ENCODE measurements at places on chromosomes 1 and 21.
A peak's percentile ranks its signal among the peaks of the same experiment; 100 is the strongest.

GRCh38 chr1:32886004-32886827, at the start of gene HPCA:
HPCA (plus strand) TSS chr1:32886491; CDS start chr1:32888899, 2,408 bp downstream.
- DNase-seq, result peak; percentile 88

- DNase-seq, result no peak
These were observed 9.9 kb downstream of the PTPN22 start for GRCh38 chr1:113861641-113862040.

DNA sequence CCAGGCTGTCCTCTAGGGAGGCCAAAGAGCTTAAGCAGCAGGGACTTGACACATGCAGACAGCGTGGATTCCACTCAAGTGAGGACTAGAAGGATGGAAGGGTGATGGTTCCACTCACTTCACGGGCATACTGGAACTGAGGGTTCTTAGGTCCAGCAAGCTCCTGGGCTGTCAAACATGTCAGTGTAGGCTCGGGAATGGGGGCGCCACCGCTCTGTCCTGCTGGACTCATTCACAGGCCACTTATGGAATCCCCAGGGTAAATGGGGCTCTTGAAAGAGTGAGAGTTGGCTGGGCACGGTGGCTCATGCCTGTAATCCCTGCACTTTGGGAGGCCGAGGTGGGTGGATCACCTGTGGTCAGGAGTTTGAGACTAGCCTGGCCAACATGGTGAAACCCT, 27.7 kb upstream of the CSF3R start:
- no peak for DNase-seq

DNA sequence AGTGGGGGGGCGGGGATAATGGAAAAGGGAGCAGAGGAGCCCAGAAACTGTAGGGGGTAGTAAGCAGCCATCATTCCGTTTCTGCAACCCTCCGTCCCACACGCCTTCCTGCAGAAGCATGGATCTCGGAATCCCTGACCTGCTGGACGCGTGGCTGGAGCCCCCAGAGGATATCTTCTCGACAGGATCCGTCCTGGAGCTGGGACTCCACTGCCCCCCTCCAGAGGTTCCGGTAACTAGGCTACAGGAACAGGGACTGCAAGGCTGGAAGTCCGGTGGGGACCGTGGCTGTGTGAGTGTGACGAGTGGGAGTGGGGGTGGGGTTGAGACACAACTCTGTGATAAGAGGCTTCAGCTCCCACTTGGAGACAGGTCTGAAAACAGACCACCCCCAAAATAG, 706 bp downstream of the CREB3L4 start:
- DNase-seq, result no peak

DNA sequence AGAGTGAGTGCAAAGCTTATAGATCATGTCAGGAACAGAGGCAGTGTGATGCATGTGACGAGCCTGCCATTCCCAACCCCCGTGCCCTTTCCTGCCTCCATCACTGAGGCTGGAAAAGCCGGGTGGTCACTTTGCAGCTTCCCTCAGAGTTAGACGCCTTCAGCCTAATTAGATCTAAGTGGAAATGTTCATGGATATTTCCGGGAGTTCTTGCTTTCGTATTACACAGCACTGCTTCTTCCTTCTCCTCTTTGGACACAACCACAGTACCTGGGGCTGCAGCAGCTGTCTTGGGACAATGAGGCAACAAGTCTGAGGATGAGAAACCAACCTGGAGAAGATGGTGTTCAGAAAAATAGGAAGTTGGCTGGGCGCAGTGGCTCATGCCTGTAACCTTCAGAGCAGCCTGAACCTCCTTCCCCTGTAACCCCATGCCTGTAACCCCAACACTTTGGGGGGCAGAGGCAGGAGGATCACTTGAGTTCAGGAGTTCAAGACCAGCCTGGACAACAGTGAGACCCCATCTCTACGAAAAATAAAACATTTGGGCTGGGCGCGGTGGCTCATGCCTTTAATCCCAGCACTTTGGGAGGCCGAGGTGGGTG, 24.5 kb downstream of the SERINC2 start:
- DNase-seq, result no peak

- no peak for DNase-seq
These were observed 69.2 kb upstream of the HSPA13 start for GRCh38 chr21:14452031-14452726.

DNA sequence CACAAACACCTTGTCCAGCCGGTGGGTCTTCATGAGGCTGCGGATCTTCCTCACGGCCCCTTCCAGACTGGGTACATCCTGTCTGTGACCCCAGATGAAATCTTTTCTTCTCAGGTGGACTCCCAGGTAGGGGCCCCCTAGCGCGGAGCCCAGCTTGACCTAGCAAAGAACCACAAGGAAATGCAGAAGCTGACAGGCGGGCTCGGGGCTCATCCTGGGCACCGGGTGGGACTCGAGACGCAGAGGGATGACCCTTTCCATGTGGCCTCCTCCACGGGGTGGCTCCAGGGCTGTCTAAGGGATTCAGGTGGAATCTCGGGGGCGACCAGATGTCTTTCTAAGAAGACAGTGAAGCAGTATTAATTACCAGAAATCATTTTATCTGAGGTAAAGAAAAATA, 17.8 kb downstream of the POFUT2 start:
- DNase-seq, result no peak

DNA sequence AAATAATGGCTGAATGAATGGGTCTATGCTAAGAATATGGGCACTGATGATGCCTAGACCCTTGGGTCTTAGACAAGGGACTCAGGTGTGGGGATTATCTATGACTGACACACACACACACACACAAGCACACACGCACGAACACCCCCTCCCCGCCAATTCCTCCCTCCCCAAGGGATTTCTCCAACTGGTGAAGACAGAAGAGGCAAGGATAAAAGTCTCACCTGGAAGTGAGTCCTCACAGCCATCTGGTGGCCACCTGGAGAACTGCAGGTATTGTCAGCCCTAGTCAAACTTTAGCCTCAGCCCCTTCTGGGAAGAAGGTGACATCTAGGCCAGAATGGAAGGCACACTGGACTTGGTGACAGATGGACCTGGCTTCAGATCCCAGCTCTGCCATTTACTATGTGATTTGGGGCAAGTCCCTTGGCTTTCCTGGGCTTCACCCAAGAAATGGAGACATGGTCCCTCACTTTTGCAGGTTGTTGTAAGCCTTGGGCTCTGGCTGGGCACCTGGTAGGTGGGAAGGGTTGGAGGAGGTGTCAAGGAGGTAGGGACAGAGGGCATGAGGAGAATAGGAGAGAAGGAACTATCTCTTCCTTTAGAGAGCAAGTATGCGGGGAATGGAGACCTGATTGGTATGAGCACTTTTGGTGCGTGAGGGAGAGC, 4.0 kb upstream of the GPR3 start:
- DNase-seq, result no peak

GRCh38 chr1:173295995-173296394, 88.9 kb upstream of the TNFSF4 start:
- no peak for DNase-seq

GRCh38 chr1:152398812-152399698, 15.0 kb downstream of the CRNN start:
- no peak for DNase-seq

GRCh38 chr1:157306896-157307295, 168.7 kb upstream of the ETV3 start:
- no peak for DNase-seq

DNA sequence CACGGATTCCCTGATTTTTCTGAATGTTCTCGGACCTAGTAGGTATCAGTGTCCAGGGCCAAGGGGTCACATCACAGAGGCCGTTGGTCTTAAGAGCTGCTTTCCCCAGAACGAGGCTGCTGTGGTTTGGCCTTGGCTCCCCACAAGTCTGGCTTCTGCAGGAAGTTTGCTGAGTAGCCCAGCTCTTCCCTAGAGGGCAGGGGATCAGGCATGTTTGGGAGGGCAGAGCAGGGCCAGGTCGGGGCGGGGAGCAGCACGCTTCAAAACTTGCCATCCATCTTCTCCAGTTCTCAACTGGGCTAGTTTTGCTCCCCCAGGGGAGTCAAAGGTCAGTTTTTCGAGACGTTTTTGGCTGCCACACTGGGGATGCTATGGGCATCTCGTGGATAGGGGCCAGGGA, 37.0 kb downstream of the MAN1C1 start:
- no peak for DNase-seq

DNA sequence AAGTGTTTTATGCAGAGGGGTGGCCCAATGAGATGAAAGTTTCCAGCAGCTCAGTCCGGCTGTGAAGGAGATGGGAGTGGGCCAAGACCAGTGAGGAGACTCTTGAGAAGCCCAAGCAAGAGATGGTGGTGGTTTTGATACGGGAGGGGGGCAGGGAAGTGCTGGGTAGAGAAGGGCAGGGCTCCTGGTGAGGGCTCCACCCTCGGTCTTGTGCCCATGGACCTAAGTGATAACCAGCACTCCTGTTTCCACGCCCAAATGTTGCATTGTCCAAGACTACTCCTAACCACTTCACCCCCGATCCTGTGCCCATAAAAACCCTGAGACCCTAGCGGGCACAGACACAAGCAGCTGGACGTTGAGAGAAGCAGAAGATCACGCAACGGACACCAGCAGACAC, 140.9 kb downstream of the MIS18A start:
- DNase-seq, result no peak

DNA sequence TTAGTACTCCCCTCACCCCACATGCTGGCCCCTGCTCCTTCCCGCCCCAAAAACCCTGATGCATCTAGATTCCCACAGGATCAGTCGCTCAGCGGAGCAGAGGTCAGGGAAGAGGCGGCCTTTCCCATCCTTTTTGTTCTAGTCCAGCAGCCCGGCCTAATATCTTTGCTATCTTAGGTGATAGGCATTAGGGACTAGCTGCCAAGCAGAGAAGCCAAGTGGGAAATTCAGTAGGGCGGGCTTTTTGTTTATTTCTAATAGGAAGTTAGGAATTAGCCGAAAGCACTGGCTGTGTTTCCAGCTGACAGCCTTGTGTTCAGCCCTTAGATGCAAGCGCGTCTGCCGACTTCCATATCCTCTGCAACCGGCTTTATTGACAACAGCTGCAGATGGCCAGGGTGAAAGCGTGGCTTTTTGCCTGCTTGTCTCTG, 59.0 kb upstream of the BCAR3 start:
- peak; percentile 57 for DNase-seq

GRCh38 chr1:33517596-33518250, 45.3 kb downstream of the ZSCAN20 start:
- no peak for DNase-seq

- no peak for DNase-seq
These were observed 68.6 kb downstream of the KAZN start for GRCh38 chr1:14666962-14667650.

DNA sequence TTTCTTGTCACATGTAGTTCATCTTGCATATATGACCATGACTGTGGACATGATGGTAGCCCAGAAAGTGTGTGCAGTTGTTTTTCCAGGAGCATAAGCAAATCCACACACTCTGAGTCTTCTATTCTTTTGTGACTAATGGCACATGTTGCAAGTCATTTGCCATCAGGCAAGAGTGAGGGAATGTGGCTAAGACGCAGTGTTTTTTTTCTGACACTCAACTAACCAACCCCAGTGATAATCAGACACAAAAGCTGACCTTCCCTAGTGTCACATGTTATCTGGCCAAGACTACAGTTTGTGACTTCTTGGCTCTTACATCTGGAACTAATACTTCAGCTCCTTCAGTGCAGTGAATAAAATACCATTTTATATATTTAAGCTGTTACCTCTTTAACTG, 108.8 kb downstream of the ITSN1 start:
- no peak for DNase-seq

GRCh38 chr1:226978432-226979114, 38.5 kb downstream of the COQ8A start:
- no peak for DNase-seq

DNA sequence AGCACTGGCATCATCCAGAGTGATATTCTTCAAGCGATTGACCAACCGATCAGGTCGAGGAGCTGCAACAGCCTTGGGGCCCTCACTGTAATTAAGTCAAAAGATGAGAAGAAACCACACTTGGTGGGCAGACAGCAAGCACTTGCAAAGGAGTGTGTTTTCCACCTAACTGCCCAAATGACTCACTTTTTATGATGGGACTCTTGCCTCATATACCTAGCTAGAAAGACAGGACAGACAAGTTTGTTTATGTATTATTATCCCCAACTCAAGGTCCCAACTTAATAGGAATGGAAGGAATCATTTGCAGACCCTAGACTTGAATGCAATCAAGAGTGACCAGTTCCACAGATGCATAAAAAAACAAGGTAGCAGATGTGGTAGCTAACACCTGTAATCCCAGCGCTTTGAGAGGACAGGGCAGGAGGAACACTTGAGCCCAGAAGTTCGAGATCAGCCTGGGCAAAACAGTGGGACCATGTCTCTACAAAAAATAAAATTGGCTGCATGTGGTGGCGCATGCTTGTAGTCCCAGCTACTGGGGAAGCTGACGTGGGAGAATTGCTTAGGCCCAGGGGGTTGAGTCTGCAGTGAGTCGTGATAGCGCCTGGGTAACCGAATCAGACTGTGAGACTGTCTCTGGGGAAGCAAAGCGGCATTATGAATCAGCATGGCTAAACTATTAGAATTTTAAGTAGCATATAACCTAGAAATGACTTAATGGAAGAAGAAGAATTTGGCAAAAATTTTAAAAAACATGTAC, 2.3 kb upstream of the NRAS start:
- no peak for DNase-seq

- DNase-seq, result no peak
These were observed 16.6 kb downstream of the HIVEP3 start for GRCh38 chr1:41902159-41902577.

DNA sequence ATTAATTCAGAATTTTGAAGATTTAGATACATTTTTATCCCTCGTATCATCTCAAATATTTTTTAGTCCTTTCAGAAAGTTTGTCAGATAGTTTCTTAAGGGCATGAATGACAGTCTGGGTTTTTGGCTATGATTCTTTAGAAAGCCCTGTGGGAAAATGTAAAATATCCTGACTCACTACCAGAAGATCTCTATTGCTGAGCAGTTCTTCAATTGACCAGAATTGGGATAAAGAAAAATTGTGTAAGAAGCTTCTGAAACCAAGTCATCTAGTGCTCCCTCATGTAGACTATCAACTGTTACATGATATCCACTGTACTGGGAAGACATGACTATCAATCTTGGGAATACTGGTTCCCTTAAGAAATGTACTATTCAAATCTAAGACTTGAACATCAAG, 608.3 kb upstream of the CHRM3 start:
- no peak for DNase-seq

- DNase-seq, result no peak
These were observed 55.1 kb downstream of the RBM11 start for GRCh38 chr21:14271053-14271452.

DNA sequence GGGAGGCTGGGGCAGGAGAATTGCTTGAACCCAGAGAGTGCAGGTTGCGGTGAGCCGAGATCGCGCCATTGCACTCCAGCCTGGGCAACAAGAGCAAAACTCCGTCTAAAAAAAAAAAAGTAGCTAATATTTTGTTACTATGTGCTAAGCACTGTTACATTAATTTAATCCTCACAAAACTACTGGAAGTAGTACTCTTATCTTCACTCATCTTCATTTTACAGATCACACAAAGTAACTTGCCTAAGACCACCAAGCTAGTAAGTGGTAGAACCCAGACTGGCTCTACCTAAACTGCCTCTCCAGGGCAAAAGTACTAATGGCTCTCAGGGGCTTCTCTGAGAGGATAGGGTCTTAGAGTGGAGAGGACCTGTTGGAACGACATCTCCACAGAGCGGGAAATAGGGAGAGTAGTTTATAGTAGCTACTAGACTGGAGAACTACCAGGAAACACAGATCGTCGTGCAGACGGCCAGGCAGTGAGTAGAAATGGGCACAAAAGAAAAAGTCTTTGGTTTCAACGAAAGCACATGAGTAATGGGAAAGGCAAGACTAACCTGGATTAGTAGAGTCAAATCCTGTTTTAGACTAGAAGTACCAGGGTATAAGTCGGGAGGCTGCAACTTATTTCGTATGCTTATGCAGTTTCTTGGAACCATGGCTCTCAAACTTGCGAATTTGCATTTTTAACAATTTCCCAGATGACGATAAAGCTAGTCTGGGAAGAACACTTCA, 1.4 kb downstream of the CLCC1 start:
- no peak for DNase-seq

All from neuronal stem cell (in vitro differentiated cells).